NCI-H2081 treated with DMSO at 0.1 percent for 48 hours (cell line): ENCODE measurements at places on chromosomes 1 and 21.

GRCh38 chr1:5001466-5001865, 347.1 kb downstream of the AJAP1 start:
- no peak for DNase-seq

DNA sequence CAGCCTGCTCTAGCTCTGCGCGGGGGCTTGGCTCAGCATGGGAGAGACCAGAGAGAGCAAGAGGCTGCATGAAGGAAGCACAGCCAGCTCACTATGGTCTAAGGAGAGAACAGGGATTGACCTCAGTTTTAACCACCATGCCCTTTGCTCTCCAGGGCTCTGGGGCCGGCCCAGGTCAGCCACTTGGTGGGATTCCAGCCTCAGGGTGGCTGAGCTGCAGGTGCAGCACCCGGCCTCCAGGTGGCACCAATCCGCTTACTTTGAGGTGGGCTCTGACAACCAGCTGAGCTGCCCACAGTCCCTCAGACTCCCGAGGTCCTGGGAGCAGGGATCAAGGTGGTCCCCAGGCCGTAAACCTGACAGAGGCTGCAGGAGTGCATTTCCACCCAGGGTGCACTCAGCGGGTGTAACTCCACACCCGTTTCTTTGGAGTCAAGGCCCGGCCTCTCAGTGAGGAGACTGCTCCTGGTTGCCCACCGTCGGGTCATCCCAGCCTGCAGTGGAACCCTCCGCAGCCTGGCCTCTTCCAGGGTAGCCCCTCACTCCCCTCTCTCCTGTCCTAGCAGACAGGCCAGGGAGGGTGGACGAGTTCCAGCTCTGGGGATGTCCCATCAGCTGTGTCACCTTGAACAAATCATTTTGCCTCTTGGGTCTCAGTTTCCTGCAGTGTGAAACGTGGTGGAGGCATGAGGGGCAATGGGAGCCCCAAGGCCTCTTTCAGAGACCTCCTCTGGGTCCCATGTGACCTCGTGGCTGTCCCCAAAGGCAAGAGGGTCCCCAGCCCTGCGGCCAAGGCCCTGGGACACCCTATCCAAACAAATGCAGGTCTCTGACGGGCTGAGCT, 607 bp upstream of the LGR6 start:
- DNase-seq = no peak

GRCh38 chr1:206468571-206468970, 1.7 kb upstream of the IKBKE start:
- DNase-seq = no peak

GRCh38 chr1:68703921-68704354, 207.1 kb upstream of the DEPDC1 start:
- DNase-seq = no peak

DNA sequence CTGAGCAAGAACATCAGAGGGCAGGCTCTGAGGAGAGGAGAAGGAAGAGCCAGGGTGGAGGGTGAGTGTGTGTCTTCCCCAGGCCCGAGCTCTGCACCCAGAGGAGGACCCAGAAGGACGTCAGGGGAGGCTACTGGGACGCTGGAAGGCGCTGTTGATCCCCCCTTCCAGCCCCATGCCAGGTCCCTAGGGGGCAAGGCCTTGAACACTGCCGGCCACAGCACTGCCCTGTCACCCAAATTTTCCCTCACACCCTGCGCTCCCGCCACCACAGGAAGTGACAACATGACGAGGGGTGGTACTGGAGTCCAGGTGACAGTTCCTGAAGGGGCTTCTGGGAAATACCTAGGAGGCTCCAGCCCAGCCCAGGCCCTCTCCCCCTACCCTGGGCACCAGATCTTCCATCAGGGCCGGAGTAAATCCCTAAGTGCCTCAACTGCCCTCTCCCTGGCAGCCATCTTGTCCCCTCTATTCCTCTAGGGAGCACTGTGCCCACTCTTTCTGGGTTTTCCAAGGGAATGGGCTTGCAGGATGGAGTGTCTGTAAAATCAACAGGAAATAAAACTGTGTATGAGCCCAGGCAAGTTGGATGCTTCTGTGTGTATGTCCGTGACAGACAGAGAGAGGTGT, 17.1 kb downstream of the BCAN start:
- no peak for DNase-seq

DNA sequence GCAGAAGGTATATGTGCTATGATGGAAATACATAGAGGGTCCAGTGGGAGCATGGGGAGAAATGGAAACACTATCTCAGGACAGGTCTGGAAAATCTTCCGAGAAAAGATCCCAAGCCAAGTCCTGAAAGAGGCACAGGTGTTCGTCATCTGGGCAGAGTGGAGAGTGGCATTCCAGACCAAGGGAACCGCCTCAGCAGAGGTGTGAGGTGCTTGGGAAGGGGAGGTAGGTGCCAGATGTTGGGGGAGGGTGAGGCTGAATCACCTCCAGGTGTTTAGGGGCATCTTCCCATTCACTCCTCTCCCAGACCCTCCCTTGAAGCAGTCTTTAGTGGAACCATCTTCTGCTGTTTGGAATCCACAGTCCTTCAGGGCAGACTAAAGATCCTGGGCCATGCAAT, 23.5 kb upstream of the LRRN2 start:
- no peak for DNase-seq

DNA sequence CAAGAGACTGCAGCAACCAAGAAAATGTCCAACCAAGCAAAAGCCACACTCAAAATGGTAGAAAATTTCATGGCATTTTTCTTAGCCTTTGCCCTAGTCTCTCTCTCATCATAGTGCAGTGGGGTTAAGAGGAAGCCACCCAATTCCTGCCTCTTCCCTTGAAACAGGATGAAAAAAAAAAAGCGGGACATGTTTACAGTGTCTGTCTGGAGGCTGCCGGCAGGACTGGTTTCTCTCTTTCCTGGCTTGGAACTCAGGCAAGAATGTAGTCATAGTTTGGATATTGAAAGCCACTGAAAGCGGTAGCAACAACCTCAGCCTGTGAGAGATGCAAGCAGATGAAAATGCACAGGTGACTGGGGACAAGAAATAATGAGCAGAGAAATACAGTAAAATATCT, 13.3 kb upstream of the TNFSF18 start:
- DNase-seq = no peak

GRCh38 chr1:225896937-225897549, 8.1 kb upstream of the LEFTY1 start:
- DNase-seq = no peak

GRCh38 chr21:43803558-43804300, 14.4 kb downstream of the RRP1 start:
- no peak for DNase-seq

DNA sequence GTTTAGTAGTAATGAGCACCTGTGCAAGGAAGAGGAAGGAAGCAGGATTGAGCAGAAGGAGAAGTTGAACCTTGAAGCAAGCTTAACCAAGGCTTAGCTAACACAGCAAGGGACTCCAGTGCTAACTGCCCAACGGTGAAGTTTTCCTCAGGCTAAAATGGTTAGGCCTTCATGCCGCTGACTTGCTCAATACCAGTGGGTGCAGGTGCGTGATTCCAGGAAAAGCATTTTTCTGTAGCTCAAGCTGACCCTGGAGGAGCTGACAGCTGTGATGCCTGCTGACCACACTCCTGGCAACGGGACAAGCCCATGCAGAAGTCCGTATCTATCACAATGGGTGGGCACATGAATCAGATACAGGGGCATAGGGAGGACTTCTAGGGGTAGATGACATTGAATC, 76.5 kb upstream of the FGGY start:
- no peak for DNase-seq

- DNase-seq = no peak
These were observed 22.3 kb downstream of the ACP6 start for GRCh38 chr1:147647796-147648633.

DNA sequence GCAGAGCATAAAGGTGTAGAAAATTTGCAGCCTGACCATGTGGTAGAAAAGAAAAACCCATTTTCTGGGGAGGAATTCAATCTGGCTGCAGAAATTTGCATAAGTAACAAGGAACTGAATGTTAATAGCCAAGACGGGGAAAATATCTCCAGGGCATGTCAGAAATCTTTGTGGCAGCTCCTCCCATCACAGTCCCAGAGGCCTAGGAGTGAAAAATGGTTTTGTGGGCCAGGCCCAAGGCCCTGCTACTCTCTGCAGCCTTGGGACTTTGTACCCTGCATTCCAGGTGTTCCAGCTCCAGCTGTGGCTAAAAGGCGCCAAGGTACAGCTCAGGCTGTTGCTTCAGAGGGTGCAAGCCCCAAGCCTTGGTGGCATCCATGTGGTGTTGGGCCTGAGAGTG, 152.9 kb downstream of the PATJ start:
- DNase-seq = no peak

- DNase-seq = no peak
These were observed 62.3 kb downstream of the PTGS2 start for GRCh38 chr1:186617926-186618325.

GRCh38 chr1:55640708-55641473, 425.7 kb upstream of the USP24 start:
- no peak for DNase-seq

- peak; percentile 3 for DNase-seq
These were observed 719.0 kb downstream of the RWDD3 start for GRCh38 chr1:95953015-95953414.

DNA sequence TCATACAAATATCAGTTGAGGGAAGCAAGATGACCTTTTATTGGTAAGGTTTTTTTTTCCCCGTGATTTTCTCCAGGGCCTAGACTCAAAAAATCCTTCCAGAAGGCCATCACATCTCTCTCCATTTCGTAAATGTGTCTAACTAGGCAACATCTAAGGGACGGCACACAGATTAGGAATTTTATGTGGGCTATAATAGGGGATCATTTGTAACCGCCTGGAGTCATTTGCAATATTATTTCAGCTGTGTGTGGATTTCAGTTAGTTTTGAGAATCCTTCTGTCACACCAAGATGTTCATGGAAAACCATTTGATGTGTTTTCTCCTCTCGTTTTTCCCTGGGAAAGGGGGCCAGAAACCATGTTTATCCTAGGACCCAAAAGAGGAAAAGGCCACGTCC, 63.1 kb downstream of the ATP5PO start:
- DNase-seq = no peak

GRCh38 chr1:43506233-43506632, 24.4 kb upstream of the PTPRF start:
- no peak for DNase-seq

- no peak for DNase-seq
These were observed 2.7 kb downstream of the TMEM240 start for GRCh38 chr1:1537626-1538250.

GRCh38 chr1:19893687-19894086, 11.5 kb downstream of the OTUD3 start:
- DNase-seq = no peak

DNA sequence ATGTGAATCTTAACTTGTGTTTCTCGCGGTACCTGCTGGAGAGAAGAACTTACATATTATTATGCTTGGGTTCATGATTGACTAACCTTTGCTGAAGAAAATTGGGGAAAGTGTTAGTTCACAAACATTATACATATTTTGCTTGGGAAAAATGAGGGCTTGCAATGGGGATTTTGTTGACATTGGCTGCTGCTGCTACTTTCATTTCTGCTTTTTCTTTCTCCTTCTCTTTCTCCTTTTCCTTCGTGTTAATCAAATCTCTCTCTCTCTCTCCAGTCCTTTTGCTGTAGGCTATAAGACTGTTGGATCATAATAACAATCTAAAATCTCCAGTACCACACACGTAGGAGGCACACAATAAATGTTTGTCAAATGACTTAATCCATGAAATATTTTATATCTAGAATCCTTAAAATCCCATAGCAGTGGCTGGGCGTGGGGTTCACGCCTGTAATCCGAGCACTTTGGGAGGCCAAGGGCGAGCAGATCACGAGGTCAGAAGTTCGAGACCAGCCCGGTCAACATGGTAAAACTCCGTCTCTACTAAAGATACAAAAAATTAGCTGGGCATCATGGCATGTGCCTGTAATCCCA, 23.0 kb downstream of the IRF2BP2 start:
- no peak for DNase-seq

- DNase-seq = no peak
These were observed 17.5 kb upstream of the COL6A2 start for GRCh38 chr21:46080171-46081021.

DNA sequence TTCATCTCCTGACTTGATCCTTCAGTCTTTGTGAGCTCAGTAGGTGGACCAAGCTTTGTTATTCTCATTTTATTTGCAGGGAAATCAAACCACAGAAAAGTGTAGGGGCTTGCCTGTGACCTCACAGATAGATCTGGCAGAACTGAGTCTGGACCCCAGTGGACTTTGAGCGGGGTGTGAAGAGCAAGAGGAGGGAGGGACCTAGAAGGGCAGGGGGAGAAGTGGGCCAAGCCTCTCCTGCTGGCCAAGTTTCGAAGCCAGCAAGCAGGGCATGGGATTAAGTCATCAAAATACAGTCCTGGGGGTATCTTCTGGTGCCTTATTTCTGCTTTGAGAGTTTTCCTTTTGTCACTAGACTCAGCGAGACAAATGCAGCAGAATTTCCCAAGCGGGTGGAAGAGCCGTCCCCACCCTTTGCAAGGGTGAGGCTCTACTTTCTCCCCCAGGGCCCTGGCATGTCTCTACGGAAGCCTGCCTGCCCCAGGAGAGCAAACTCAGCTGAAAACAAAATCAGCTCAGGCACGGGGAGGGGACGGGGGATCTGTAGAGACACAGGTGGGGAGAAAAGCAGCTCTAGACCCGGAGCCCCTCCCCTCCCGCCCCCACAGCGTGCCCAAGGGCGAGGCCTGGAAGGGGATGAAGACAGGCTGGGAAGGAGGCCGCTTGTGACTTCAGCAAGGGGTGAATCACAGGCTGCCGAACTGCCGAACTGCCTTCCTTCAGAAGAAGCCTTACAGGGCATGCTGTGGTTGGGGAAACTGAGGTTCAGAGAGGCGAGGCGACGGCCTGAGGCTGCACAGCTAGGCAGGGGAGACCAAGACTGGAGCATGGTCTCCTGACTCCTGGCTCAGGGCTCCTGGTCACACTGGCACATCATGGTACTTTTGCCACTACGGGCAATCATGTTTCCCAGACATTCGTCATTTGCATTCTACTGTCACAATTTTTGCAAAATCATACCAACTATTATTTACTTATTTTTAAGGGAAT, 19.2 kb downstream of the PKP1 start:
- no peak for DNase-seq

DNA sequence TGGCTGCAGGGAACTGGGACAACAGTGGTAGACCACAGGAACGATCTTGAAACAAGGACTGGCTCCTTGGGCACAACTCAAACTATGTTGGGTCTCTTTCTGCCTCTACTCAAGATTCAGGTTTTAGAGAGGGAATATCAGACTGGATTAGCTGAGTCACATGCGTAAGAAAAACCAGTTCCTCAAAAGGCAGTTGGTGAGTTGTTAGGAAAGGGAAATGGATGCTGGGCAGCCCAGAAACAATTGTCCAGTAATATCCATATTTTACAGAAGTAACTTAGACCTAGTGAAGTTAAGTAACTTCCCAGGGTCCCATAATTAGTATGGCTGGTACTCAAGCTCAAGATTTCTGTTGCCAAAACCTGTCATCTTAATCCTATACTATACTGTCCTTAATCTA, 27.0 kb upstream of the TMEM39B start:
- DNase-seq = no peak

- DNase-seq = no peak
These were observed 756 bp downstream of the ANKRD13C start for GRCh38 chr1:70353601-70354331.

- DNase-seq = peak; percentile 28
These were observed 30.8 kb upstream of the RPTN start for GRCh38 chr1:152189657-152190442.
